ENCODE measurements at places on chromosomes 6 and 20. TPM values are rescaled to one million over a fixed set of nuclear protein-coding genes. Genes with fewer than 3 reads are reported as not detected.

DNA sequence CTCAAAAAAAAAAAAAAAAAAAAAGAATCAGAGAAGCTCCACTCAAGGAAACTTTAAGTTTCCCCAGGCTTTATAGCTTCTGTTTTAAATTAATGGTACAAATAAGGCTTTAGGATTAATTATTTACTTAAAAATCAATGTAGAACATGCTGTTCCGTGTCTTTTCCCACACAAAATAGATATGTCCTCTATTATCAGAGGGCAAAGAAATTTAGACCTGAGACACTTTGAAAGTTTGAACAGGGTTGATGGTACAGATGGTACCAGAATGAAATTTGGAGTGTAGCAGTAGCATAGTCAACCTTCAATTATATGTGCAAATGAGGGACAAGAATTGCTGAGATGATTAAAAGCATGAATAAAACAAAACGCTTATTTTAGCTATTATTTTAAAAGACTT lies 32.2 kb upstream of the REV3L start:
- H3K4me3 ChIP-seq: no peak overlapping the region
- no peaks in the 10 kb centered on the region for H3K36me3 ChIP-seq
- no peak overlapping the region for H3K27ac ChIP-seq

DNA sequence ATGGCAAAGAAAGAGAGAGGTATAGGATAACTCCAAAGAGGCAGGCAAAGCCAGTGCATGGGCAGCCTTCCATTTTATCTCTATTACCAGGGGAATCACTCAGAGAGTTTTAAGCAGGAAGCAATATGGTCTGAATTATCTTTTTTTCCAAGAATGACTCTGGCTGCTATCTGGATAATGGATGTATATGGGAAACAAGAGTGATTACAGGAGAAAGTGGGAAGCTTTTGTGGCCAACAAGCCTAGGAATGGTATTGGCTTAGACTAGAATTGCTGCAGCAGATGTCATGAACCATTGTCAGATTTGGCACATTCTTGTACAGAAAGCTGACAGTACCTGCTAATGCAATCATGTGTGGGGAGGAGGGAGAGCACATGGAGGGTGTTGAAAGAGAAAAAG lies 73.0 kb upstream of the BTBD3 start:
- no peak overlapping the region for H3K4me3 ChIP-seq
- H3K36me3 ChIP-seq: no peaks in the 10 kb centered on the region
- no peak overlapping the region for H3K27ac ChIP-seq
- no peak for DNase-seq
- no peaks in the 10 kb centered on the region for H3K27me3 ChIP-seq
- no peaks in the 10 kb centered on the region for H3K4me1 ChIP-seq

DNA sequence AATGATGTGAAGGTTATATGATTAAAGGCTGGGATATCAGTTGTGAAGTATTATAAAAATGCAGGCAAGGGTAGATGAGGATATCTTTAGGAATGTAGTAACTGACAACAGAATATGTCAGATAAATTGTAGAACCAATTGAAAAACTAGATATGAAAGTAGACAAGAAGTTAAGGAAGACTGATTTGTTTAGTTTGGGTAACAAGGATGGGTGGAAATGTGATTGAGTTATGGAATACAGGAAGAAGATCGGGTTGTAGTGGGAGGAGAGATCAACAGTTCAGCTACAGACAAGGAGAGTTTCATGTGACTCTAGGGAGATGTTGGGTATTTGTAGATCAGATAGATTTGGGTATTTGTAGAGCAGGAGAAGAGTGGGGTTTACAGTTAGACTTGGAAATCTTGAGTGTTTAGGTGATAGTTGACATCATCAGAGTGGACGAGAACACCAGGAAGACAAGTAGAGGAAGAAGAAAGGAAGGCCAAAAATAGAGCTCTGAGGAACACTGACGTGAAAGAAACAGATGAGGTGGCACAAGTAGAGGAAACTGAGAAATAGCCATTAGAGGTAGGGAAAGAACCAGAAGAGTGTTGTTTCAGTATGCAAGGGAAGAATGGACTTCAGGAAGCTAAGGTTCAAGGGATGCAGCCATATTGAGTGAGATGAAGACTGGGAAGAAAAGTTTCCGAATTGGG lies 12.1 kb upstream of the TSPYL1 start:
- H3K27me3 ChIP-seq: no peaks in the 10 kb centered on the region
- H3K4me1 ChIP-seq: no peaks in the 10 kb centered on the region
- no peak overlapping the region for H3K4me3 ChIP-seq
- no peaks in the 10 kb centered on the region for H3K36me3 ChIP-seq
- no peak overlapping the region for H3K27ac ChIP-seq

DNA sequence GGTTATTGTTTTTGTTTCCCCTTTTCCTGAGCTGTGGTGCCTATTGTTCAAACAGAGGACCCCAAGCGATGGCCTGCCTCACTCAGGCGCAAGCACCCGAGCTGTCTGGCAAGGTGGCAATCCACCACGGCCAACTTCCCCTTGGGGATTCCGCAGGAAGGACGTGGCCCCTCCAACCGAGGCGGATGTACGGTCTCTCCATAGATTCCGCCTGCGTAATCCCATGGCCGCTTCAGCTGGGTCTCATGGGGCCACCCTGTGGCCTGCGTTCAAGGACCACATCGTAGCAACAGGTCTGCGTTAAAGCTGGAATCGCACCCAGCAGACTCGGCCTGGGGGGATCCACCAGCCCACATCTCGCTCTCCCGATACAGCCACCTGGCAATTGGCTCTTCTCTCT lies 79.9 kb downstream of the CEBPB start:
- no peak for DNase-seq
- H3K27ac ChIP-seq: no peak overlapping the region
- H3K4me1 ChIP-seq: no peaks in the 10 kb centered on the region
- H3K36me3 ChIP-seq: no peaks in the 10 kb centered on the region
- H3K4me3 ChIP-seq: no peak overlapping the region
- no peaks in the 10 kb centered on the region for H3K27me3 ChIP-seq

DNA sequence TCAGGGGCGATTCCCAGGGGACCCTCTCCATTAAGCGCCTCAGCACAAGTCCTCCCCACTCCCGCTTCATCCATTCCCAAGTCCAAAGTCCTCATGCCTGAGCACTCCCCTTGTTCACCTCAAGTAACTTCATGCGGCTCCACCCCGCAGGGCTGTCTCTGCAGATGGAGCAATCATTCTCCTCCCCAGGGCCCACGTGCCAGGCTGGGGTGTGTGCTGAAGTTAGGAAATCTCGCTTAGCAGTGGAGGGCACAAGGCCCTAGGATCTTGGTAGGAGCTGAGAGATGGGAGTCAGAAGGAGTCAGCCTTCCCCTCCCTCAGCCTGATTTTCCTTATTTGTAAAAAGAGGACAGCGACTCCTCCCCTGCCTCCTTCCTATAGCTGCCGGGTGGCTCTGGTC lies 3.5 kb downstream of the TGM3 start:
- H3K27me3 ChIP-seq: no peaks in the 10 kb centered on the region
- H3K27ac ChIP-seq: no peak overlapping the region
- H3K4me3 ChIP-seq: no peak overlapping the region
- H3K4me1 ChIP-seq: peaks cover 13% of the 10 kb centered on the region

The IL17F gene
- total RNA-seq: not detected

DNA sequence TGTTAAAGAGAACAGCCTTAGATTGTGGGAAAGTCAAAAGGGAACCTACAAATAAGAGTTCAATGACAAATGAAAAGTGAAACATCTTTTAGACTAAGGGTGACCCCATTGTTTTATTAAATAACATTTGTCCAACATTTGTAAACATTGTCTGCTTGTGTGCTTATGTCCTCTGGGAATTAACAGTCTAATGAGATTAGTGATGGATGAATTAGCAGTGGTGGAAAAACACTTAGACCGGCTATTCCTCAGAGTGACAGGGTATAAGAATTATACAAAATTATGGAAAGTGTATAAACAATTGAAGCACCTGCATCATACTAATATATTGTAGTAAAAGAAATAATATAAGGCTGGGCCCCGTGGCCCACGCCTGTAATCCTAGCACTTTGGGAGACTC lies 29.3 kb upstream of the HFE start:
- no peaks in the 10 kb centered on the region for H3K4me1 ChIP-seq
- no peak for DNase-seq
- no peak overlapping the region for H3K4me3 ChIP-seq
- H3K27ac ChIP-seq: no peak overlapping the region
- H3K36me3 ChIP-seq: no peaks in the 10 kb centered on the region

DNA sequence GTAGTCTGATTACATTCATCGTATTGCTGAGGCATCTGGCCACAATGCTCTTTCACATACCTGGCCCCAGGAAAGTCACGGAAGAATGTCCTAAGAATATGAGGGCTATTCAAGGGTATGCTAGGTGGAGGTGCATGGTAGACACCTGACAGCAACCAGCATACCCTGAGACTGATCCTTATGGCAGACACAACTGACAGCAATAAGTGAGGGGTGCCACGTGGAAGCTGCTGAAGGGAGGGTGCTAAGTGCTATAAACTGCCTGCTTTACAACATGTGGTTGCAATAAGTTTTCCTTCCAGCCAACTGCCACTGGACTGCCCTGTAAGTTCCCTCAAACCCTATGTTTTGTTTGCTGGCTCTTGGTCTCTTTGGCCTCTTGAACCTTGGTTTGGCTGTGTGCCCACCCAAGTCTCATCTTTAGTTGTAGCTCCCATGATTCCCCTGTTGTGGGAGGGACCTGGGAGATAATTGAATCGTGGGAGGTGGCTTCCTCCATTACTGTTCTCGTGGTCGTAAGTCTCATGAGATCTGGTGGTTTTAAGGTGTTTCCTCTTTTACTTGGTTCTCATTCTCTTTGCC lies 201.3 kb upstream of the MOCS1 start:
- no peaks in the 10 kb centered on the region for H3K27me3 ChIP-seq
- DNase-seq: no peak
- H3K36me3 ChIP-seq: no peaks in the 10 kb centered on the region
- no peak overlapping the region for H3K4me3 ChIP-seq
- H3K4me1 ChIP-seq: no peaks in the 10 kb centered on the region
- no peak overlapping the region for H3K27ac ChIP-seq

- H3K4me3 ChIP-seq: no peak overlapping the region
- no peak overlapping the region for H3K27ac ChIP-seq
- peaks cover 4% of the 10 kb centered on the region for H3K36me3 ChIP-seq
Observed at GRCh38 chr20:56289652-56290051, 41.1 kb downstream of the MC3R start.

The EBF4 gene
- 4.3 TPM for total RNA-seq

The EDN1 gene
- 2.1 TPM for total RNA-seq

GRCh38 chr6:170424604-170425126 lies 118.1 kb downstream of the FAM120B start:
- H3K36me3 ChIP-seq: no peaks in the 10 kb centered on the region
- no peak for DNase-seq
- no peaks in the 10 kb centered on the region for H3K4me1 ChIP-seq

The TRAPPC3L gene
- total RNA-seq: not detected

The ATRN gene
- total RNA-seq: 23.1 TPM

The VSX1 gene
- total RNA-seq: not detected

The TRIM15 gene
- not detected for total RNA-seq

GRCh38 chr6:111263837-111264236 lies 176.5 kb downstream of the SLC16A10 start:
- no peak overlapping the region for H3K27ac ChIP-seq
- H3K36me3 ChIP-seq: peaks cover 6% of the 10 kb centered on the region
- no peaks in the 10 kb centered on the region for H3K4me1 ChIP-seq
- H3K4me3 ChIP-seq: no peak overlapping the region

DNA sequence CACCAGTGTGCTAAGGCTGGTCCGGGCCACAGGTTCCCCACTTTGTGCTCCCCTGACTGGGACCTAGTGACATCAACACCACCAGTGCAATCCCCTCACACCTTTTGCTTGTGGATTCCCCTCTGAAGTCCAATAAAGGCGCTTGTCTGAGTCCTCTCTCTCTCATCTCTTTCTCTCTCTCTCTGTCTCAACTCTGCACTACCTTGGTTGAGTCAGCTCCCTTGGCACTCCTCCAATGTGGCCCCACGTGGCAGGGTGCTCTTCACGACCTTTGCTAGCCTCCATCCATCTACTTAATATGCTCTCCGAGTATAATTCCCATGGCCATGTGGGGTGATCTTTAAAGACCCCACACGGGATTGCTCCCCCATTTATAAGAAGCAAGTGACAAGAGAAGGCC lies 385.0 kb downstream of the CD83 start:
- no peak overlapping the region for H3K27ac ChIP-seq
- no peaks in the 10 kb centered on the region for H3K4me1 ChIP-seq
- H3K4me3 ChIP-seq: no peak overlapping the region
- H3K27me3 ChIP-seq: no peaks in the 10 kb centered on the region
- DNase-seq: no peak

GRCh38 chr20:31355981-31356380 lies 12.4 kb upstream of the DEFB118 start:
- DNase-seq: no peak
- no peak overlapping the region for H3K4me3 ChIP-seq
- H3K36me3 ChIP-seq: no peaks in the 10 kb centered on the region
- H3K4me1 ChIP-seq: no peaks in the 10 kb centered on the region

GRCh38 chr6:71334768-71335167 lies 46.2 kb downstream of the OGFRL1 start:
- peaks cover 8% of the 10 kb centered on the region for H3K36me3 ChIP-seq
- H3K4me3 ChIP-seq: no peak overlapping the region
- peaks cover 5% of the 10 kb centered on the region for H3K4me1 ChIP-seq
- no peak for DNase-seq

DNA sequence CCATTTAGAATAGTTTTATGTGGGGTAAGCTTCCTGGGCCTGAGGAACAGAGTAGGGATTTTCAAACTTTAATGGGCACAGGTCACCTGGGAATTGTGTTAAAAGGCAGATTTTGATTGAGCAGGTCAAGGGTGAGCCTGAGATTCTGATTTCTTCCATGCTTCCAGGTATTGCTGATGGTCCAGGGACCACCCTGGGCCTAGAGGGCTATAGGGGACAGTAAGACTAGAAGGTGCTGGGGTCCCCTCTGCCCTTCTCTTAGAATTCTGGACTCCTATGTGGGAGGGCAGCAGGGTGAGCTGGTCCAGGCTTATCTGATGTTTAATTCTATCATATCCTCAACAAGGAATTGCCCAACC lies 2.6 kb downstream of the DDR1 start:
- H3K4me3 ChIP-seq: peak overlapping the region; percentile 72
- no peak overlapping the region for H3K27ac ChIP-seq
- peaks cover 52% of the 10 kb centered on the region for H3K36me3 ChIP-seq
- DNase-seq: no peak

DNA sequence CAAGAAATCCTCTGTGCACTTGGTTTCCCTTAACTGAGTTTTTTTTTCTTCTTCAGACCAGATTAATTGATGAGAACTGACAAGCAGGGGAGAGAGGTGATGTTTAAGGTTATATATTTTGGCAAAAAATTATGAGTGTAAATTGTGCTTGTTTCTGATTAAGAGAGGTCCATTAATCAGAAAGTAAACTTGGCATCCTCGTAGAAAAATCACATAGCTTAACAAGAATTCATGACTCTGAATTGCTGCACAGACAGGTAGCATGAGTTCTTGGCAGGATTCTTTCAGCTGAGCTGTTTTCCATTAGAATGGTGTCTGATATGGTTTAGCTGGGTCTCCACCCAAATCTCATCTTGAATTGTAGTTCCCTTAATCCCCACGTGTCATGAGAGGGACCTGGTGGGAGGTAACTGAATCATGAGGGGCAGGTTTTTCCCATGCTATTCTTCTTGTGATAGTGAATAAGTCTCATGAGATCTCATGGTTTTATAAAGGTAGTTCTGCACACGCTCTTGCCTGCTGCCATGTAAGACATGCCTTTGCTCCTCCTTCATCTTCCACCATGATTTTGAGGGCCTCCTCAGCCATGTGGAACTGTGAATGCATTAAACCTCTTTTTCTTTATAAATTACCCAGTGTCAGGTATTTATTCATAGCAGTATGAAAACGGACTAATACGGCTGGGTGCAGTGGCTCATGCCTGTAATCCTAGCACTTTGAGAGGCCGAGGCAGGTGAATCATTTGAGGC lies 34.2 kb upstream of the DDR1 start:
- DNase-seq: no peak
- H3K27ac ChIP-seq: no peak overlapping the region
- no peaks in the 10 kb centered on the region for H3K27me3 ChIP-seq
- H3K4me3 ChIP-seq: no peak overlapping the region
- peaks cover 43% of the 10 kb centered on the region for H3K36me3 ChIP-seq
- H3K4me1 ChIP-seq: peaks cover 2% of the 10 kb centered on the region
